ENCODE measurements at places on chromosomes 3 and 15.

GRCh38 chr3:188230962-188231361 is 77.0 kb downstream of the LPP start:
- DNase-seq, result no peak

DNA sequence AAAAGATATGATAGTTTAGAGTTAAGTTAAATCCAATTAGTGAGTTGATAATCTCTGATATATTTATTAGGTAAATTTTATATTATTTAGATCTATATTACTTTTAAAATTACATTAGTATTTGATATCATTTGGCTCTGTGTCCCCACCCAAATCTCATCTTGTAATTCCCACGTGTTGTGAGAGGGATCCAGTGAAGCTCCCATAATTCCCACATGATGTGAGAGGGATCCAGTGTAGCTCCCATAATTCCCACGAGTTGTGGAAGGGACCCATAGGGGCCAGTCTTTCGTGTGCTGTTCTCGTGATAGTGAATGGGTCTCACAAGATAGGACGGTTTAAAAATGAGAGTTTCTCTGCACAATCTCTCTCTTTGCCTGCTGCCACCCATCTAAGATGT is 1183.6 kb downstream of the NSUN3 start:
- DNase-seq, result no peak

DNA sequence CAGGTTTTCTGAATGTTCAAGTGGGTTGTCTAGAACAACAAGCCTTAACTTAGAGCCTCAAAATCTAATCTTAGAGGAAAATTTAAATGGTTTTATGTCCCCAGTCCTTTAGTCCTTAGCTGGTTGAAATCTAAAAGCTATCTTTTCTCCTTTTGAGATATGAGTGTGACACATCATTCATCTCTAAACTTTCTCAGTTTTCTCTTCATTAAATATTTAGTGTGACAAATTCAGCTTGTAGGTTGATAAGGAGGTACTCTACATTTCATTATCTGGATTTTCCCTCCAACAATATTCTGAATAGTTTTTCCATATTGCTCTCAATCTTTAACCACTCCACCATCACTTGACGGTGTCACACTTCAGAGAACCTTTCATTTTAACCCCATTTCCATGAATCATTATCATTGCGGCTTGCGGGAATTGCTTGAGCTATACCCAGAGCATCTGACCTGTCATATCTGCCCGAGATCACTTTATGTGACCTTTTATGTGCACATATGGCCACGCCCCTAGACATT is 16.1 kb upstream of the ATP8B4 start:
- DNase-seq, result no peak

DNA sequence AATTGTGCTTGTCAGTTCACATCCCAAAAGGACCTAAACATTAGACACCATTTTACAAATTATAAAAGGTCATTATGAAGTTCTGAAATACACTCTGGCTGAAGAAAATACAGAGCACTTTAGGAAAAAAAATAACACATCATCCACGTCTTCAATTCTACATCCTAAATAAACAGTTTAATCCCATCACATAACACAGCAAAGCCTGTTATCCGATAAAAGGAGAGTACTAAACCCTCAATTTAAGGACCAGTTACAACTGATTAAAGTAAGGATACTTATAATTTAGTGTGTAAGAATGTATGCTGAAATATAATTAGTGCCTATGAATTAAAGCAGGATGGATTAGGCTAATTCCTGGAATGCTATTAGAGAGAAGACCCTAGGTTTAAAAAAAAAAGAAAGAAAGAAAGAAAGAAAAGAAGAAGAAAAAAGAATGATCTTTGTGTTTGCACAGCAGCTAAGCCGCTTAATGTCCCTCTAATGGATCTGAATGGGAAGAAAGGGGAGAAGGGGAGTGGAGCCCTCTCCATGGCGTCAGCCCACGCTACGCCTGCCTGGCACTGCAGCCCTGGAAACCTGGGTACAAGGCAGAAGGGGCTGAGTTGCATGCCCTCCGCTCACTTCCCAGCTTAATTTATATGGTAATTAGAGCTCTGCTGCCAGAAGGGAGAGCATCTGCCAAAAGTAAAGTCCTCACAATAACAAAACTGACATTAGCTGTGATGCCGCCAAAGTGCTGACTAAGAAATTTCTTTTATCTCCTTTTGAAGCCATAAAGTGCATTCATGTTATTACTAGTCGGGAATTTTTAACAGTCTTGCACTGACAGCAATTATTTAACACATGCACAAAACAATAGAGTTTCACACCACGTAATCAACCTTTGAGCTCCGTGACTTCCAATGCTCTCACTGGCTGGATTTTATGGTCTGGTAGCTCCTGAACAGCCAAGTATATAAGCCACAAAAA is 90.0 kb downstream of the FSIP1 start:
- no peak for DNase-seq

GRCh38 chr15:64251658-64252057 is 88.8 kb upstream of the PPIB start:
- no peak for DNase-seq

GRCh38 chr3:160886421-160886820 is 130.4 kb downstream of the PPM1L start:
- no peak for DNase-seq

- no peak for DNase-seq
Measured at GRCh38 chr3:33139996-33140395, 26.2 kb downstream of the CRTAP start.

DNA sequence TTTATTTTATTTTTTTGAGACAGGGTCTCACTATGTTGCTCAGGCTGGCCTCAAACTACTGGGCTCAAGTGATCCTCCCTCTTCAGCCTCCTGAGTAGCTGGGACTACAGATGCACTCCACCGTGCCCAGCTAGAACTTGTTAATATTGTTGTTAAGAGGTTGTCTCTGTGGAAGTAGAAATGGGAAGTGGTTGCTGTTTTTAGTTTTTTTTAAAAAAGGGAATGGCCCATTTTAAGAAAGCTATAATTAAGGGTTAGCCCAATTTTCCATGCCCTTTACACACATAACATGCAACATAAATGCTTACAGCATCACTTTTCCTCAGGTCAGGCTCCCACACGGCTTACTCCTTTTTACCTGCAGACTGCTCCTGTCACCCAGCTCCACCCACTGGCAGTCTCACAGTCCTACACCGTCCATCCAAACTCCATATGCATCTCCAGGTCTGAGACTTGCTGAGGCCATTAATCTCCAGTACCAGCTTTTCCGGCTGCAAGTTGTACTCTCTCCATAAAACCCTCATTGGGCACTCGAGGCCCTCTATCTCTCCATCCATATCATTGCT is 19.8 kb downstream of the MORC1 start:
- no peak for DNase-seq

DNA sequence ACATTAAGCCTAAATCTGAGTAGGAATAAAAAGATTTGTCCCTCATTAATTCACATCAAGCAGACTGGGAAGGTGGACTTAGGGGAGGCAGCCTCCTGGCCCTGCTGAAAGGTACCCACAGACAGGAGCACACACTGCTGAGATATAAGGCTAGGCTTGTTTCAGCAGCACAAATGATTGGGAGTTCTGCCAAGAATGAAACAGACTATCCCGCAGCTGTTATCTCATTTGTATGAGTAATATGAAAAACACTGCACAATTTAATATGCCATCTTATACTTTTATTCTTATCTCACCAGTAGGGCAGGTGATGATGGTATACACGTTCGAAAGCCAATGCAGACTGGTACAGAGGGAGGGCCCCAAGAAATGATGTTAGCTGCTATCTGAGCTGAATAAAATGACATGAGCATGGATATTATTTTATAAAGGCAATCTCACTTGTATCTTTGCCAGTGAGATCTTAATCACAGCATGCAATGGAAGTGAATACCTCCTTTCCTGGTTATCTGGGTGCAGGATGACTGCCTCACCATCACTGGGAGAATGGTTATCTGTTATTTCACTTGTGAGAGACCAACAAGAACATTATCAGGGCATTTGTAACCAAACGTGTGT is 258.7 kb upstream of the PPP2R3A start:
- DNase-seq, result no peak

DNA sequence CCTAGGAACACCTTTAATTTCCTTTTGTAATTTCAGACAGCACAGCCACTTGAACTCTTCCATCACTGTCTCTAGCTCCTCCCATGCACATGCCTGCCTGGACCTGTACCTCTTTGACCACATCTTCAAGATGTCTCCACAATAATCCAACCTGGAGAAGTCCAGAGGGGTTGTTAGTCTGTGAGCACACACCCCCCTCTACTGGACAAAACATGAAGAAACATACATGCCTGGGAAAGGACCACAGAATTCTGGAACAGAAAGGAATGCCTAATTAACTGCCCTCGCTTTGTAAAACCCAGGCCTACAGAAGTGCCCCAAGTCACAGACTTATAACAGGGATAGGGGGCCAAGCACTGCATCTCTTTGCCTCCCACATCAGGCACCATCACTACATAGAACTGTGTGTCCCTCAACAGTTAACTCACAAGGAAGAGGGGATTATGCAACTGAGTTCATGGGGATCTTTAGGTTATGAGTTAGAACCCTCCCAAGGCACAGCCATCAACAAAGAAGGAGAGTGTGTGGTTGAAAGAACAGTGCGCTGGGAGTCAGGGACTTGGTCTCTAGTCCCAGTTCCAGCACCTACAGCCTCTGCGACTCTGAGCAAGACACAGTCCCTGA is 61.7 kb downstream of the FMN1 start:
- DNase-seq, result no peak

DNA sequence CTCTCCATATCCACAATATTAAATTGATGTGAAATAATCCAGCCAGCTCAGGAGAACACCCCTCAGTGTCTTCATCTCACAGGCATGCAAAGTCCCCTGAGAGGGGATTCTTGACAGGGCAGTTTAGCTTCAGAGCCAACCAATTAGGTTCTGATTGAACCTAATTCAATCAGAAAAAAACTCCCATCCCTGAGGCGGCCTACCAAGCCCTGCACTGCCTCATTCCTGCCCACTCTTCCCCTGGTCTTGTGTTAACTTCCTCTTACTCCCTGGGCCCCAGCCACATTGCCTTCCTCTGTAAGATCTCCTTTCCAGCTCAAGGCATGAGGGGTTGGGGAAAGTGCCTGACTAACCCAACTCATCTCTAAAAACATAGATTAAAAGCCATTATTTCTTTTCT is 46.1 kb downstream of the FRMD4B start:
- no peak for DNase-seq

DNA sequence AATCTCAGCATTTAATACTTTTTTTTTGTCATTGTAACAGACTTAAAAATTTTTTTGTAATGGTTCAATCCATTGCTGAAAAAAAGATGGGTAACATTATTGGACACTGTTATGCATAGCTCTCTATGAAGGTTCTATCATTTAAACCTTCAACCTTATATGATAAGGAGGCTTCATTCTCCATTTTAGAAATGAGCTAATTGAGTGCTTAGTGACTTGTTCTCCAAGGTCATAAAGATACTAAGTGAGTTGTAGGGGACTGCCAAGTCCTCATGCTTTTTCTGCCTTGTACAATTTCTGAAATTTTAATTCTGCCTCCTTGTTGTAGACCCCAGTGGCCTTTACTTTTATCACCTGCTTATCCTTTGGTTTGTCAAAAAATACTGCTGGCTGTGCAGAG is 56.7 kb downstream of the MGA start:
- no peak for DNase-seq

- DNase-seq, result no peak
Measured at GRCh38 chr3:155772801-155773200, 27.9 kb upstream of the PLCH1 start.

- DNase-seq, result no peak
Measured at GRCh38 chr3:188749010-188749617, 422.7 kb upstream of the TPRG1 start.

DNA sequence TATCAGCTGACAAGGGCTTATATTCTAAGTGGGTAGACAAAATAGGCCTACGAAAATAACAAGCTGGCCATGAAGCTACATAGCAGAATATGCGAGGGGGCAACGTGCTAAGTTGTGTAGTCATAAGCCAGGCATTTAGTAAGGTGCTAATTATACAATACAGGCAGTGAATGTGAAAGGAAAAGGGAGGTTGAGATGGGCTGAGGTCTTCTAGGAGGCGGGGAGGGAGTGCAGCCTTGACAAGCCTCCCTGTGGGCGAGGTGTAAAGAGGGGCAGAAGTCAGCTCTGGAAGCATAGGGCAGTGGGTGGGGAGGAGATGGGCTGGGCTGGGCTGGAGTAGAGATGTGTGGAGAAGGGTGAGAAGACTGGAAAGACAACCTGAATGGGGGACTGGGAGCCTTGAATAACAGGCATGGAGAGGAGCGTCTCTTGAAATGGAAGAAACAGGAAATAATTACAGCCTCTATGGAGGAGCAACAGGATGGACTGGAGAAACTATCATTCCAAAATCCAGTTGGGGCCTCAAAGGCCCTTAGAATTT is 1.2 kb downstream of the TIGIT start:
- DNase-seq, result no peak

- DNase-seq, result no peak
Measured at GRCh38 chr3:24905266-24905665, 410.6 kb upstream of the THRB start.

GRCh38 chr3:54800478-54800877 is 127.4 kb downstream of the LRTM1 start:
- no peak for DNase-seq

- no peak for DNase-seq
Measured at GRCh38 chr15:77691607-77692006, 58.9 kb upstream of the LINGO1 start.

GRCh38 chr3:178083906-178084866 is 452.1 kb upstream of the KCNMB2 start:
- no peak for DNase-seq

DNA sequence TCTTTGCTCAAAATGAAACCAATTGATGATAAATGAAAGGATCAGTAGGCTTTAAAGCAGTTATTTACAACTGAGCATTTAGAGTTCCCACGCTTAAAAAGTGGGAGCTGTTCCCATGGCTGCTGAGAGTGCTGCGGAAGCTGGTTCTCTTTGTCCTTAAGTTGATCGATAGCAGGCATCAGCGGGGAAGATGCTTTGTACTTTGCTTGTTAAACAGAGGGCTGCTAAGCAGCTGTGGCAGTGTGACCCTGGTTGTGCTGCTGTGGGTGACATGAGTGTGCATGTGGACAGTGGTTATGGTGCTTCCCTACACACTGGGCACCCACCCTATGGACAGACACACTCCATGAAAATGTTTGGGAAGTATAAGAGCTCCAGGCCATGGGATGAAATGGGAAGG is 96.3 kb downstream of the PTPRG start:
- no peak for DNase-seq

DNA sequence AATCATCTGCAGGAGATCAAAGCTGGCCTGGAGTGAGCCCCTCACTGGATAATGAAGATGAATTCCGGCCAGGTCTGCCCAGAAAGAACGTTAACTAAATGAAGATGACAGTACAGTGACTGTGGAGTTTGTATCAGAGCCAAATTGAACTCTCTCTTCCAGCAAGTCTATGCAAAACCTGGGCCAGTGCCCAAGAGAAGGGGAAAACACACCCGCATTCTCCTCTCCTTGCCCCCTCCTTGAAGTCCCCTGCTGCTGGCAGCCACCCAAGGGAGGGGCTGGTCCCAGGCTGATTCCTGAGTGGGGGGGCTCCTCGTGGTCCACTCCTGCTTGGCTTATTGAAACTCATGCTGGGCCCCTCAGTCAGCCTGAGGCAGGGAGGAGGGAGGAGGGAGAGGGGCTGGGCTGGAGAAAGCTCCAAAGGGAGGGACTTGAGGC is 155.7 kb downstream of the RAB11A start:
- no peak for DNase-seq

Measured in SIG-M5 (cell line).